ENCODE measurements at places on chromosomes 4 and X.

DNA sequence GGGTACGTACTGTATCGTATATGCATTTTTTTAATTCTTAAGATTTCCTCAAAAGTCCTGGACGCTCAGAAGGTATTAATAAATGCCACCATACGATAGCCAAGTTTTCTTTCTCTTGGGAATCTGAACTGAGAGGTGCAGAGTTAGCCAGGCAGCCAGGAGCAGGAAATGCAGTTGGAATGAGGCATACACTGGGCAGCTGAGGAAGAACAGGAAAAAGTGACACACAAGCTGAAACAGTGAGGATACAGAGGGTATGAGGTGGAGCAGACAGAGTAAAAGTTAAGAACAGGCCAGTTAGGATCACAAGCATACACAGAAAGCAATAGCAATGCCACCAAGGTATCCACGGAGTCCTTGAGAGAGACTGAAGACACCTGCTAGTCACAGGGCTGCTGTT is 13.4 kb downstream of the UFSP2 start:
- no peak for DNase-seq

DNA sequence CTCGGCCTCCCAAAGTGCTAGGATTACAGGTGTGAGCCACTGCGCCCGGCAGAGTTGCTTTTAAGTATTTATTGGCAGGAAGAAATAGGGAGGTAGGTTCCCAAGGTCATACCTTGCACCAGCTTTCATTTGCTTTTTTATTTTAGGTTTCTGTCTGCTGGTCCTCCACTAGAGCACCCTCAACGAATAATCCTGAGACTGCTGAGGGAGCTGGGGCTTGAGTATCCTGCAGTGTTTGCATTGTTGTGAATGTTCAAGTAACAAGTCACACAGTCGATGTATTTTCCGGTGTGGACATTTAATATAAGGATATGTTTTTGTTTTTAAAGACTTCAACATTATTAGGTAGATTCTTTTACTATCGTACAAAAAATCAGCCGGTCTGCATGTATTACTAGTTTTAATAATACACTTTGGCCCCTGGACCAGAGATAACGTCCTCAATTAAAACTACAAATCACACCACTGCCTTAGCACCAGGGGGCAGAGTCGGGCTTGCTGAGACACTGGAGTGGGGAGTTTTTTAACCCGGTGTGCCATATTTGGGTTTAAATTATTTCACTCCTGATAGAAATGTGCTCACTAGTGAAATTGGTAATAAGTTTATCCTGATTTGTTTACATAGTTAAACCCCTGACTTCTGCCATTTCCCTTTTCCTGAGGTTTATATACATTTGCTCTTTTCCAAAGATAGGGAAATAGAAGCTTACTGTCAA is 11.6 kb downstream of the SMIM20 start:
- no peak for DNase-seq

DNA sequence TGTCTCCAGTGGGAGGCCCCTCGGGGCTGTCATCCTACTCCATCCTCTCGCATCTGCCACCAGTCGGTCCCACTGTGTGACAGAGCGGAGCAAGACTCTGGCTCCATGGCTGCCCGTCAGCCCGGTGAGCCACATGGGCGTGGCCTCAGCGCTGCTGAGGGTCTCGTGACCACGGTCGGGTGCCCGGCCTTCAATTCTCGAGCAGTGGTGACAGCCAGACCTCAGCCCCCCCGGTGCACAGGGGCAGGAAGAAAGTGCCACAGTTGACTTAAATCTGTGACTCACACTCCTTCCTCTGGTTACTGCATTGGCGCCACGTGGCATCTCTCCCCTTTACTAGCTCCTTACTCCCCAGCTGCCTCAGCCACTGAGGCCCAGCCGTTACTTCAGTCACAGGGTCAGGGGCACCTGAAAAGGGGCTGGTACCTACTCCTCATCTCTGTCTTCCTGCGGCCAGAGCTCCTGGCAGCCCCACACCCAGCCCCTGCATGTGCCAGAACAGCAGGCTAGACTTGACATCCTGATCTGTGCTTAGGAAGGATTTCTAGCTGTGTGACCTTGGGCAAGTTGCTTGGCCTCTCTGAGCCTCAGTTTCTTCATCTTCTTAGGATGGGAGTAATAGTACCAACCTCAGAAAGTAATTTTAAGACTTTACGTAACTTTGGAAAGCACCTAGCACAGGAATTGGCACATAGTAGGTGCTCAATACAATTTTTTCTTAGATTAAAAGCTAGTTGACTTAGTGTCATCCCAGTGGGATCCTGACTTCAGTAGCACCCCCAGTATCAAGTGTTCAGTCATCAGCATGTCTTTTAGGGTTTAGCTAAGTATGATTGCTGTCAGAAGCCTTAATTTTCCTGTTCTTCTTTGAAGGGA is 66.1 kb downstream of the TNIP2 start:
- DNase-seq = no peak

GRCh38 chrX:118943102-118943501 is 31.3 kb upstream of the LONRF3 start:
- DNase-seq = no peak

- no peak for DNase-seq
Measured at GRCh38 chr4:153065276-153065675, 129.2 kb downstream of the FHDC1 start.

GRCh38 chr4:183449193-183449882 is 4.9 kb downstream of the CDKN2AIP start:
- DNase-seq = no peak

DNA sequence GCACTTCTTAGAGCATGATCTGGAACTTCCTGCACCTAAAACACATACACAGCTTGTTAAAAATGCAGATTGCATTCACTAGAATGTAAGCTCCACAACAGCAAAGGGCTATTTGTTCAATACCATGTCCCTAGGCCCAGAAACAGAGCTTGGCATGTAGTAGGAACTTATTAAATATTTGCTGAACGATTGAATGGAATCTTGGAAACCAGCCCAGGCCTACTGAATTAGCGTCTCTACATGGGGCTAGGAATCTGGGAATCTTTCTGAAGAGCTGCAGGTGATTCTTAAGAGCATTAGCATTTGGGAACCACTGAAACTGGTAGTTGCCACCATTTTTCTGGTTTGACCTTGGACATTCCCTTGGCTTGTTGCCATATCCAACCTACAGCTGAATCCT is 234.1 kb downstream of the STIM2 start:
- no peak for DNase-seq

GRCh38 chrX:40912166-40912565 is 173.1 kb upstream of the USP9X start:
- DNase-seq = no peak

GRCh38 chr4:123234955-123235354 is 161.6 kb upstream of the SPRY1 start:
- DNase-seq = no peak

DNA sequence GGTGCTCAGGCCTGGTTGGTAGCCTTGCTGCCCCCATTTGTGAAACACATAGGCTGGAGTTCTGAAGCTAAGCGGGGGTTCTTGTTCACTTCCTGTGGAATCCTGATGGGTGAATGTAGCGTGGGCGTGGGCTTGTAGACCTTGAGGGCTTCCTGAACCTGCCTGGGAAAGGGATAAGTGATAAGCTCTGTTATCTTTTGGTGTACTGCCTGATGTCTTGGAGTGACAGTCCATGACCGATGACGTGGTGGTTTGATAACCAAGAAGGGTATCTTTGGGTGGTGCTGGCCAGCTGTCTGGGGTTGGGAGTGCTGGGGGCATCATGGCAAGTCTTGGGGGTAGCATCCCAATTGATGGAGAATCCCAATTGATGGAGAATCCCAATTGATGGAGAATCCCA is 17.5 kb upstream of the WDR1 start:
- no peak for DNase-seq

- no peak for DNase-seq
Measured at GRCh38 chrX:134718966-134719317, 60.7 kb upstream of the PLAC1 start.

DNA sequence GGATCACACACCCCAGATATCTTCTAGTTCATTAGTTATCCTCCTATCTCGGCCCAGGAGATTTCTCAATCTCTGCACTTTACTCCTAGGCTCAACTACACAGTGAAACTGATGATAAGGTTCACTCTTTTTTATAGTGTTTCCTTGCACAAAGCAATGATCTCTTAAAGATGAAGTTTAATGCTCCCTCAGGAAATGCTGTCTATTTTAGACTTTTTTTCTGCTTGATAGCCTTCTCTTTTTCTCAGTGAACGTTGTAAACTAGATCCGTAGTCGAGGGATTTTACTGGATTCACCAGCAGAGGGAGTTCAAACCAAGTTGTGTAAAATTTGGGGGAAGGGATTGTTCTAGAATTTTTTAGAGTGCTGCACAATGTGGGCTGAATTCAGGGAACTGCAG is 269.6 kb downstream of the GBA3 start:
- DNase-seq = no peak

DNA sequence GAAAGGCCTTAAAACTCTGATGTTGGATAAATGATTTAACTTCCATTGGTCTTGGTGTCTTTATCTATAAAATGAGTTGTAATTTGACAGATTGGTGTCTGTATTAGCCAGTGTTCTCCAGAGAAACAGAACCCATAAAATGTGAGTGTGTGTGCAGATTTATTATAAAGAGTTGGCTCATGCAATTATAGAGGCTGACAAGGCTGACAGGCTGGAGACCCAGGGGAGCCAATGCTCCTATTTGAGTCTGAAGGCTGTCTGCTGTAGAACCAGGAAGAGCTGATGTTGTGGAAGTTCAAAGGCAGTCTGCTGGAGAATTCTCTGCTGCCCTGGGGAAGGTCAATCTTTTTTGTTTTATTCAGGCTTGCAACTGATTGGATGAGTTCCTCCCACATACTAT is 131.7 kb downstream of the SLC4A4 start:
- DNase-seq = no peak

DNA sequence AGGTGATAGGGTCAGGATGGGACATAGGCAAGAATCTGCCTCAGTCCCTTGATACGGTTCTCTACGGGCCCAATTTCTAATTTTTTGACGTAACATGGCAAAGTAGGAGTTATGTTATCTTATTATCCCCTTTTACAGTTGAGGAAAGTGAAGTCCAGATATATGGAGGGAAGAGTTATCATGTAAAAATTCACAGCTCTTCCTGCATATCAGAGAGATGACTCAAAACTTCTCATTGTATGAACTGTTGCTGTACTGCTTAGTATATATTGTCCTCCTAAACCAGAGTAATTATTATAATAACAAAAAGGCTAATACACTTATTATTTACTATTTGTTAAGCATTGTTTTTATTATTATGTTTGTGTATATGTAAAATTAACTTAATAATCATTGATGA is 260.5 kb upstream of the IGFBP7 start:
- DNase-seq = no peak

DNA sequence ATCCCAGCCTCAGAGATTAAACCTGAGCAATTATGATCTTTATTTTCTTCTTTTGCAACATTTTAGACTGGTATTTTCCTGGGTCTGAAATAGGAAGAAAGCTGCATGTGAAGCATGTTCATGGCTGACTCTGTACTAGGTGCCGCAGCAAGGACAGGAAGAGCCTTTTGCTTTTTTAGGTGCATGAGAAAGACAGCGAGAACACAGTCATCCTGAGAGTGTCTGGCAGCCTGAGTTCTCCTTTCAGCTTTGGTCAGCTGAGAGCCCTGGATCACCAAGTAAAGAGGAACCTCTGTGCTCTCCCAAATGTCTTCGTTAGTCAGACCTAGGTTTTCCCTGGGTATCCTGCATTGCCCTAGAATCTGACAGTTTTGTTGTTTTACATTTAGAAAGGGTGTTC is 29.8 kb downstream of the FAM149A start:
- DNase-seq = no peak

DNA sequence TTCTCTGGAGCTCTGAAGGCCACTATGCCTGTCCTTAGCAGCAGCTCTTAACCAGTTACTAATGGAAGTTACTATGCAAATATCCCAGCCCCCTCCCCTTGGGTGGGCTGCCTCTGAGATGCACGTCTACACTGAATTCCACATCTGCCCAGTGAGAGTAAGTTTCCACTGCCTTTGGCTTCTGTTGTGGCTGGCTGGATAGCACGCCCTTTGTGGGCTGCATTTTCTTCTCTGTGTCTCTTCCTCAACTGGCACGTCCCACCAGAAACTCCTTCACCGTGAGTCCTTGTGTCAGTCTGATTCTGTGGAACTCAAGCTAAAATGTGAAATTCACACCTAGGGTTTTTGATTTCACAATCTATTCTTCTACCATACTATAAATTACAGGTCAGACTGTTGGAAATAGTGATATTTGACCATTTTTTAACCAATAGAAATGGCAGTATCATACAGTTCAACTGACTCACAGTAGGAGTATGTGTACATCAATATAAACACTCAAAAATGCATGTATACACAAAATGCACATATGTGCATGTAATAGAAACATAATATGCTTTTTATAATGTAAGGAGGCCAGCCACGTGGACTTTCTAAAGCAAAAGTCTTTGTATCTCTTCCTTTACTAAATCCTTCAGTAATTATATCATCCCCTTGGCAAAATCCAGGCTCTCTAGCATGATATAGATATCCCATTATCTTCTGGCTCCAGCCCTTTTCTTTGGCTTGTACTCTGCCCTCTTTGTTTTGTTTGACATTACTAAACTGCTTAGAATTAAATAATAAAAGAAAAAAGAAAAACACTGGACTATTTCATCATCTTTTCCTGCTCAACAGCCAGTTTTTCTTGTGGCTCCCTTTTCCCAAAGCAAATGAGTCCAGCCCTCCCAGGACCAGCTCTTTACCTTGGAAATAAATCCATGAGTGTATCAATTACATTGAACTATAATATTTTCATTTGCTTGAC is 33.2 kb upstream of the LDB2 start:
- no peak for DNase-seq

DNA sequence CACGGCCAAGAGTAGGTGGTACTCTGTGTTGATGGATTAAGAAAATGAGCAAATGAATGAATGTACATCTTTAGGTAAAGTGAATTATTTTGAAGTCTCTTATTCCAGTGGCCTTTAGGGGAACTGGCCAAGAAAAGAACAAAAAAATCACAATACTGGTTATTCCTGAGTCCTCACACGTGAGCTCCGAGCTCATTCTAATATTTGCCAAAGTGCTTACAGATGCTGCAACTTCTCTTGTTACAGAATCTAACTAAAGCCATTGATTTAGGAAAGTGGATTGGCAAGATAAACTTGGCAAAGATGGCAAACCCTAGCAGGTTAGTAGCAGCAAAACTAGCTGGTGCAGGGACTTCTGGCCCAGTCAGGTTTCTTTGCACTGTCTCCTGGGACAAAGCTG is 37.6 kb downstream of the IDS start:
- DNase-seq = no peak

DNA sequence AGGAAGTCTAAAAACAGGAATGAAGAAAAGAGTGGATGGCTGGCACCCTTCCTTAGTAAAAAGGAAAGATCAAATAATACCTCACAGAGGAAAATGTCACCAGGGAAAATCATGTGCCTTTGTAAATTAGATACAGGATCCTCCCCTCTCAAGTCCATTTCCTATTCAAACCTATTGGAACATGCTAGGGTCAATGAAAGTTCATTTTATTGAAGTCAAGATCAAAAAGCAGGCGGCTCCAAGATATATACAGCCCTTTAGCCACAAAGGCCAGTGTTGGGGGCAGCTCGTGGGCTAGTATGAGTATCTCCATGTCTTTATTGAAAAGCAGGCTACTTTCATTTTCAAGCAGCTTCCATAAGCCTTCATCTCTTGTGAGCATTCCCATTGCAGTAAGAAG is 141.1 kb downstream of the QDPR start:
- DNase-seq = no peak

Measured in NCI-H187 treated with DMSO at 0.1 percent for 48 hours (cell line).